PC-3 (cell line): ENCODE measurements at places on chromosomes 7 and 10.

DNA sequence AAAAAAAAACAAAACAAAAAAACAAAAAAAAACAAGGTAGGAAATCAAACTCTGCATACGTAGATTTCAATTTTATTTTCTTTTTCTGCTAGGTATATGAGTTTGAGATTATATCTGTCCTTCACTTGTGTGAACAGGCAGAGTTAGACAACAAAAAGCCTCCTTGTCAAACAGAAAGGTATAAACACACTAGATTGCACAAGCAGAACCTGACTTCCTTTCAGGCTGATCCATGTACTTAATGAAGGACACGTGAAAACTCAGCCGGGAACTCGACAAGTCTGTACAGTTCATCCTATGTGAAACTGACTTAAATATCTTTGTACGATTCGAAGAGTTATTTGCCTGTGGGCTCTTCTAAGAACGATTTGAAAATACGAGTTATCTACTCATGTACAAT lies 254.1 kb downstream of the ARL4A start:
- no peak for DNase-seq

GRCh38 chr10:28798428-28798955 lies 121.2 kb downstream of the BAMBI start:
- no peak for DNase-seq

GRCh38 chr7:70596598-70596913 lies 535.4 kb upstream of the GALNT17 start:
- no peak for DNase-seq

DNA sequence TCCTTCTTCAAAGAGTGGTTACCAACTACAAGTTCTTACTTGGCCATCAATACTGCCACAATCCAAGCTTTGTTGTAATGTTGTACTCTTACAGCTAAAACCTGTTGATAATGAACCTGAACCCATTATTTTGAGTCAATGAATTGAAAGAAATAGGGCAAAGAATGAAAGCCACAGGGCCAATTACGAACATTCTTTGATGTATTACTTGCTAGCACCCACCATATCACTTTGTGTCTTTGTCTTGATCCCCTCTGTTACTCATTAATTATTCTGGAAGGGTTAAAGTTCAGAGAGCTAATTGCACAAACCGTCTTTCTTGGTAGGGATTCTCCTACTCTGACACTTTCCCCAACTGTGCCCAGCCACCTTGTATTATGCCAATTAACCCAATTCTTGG lies 53.2 kb upstream of the TFEC start:
- DNase-seq, result no peak

DNA sequence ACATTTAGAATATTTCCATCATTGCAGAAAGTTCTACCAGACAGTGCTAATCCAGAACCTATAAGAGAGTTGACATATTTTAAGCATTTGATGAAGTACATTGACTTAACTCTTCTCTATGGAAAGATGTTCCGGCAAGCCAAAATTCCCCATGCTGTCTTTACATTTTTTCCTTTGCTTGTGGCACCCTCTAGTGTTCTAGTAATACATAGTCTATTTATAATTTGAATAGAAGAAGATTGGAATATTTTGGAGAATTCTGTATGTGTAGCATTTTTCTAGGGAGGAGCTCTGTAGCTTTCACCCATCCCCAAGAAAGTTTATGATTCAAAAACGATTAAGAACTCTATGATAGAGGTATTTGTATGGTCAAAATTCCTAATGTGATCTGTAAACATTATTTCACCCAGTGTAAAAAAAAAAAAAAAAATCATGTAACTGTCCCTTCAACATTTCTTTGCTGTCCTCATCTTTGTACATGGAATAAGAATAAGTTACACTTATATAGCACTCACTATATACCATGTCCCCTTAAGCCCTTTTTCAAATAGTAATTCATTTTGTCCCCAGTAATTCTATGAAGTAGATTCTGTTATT lies 33.2 kb downstream of the NRF1 start:
- peak; percentile 67 for DNase-seq

- DNase-seq, result no peak
Observed at GRCh38 chr7:81688622-81689411, 81.0 kb downstream of the HGF start.

- DNase-seq, result no peak
Observed at GRCh38 chr7:123709525-123709924, 39.3 kb downstream of the WASL start.
